ENCODE measurements at places on chromosomes 2 and 18.

DNA sequence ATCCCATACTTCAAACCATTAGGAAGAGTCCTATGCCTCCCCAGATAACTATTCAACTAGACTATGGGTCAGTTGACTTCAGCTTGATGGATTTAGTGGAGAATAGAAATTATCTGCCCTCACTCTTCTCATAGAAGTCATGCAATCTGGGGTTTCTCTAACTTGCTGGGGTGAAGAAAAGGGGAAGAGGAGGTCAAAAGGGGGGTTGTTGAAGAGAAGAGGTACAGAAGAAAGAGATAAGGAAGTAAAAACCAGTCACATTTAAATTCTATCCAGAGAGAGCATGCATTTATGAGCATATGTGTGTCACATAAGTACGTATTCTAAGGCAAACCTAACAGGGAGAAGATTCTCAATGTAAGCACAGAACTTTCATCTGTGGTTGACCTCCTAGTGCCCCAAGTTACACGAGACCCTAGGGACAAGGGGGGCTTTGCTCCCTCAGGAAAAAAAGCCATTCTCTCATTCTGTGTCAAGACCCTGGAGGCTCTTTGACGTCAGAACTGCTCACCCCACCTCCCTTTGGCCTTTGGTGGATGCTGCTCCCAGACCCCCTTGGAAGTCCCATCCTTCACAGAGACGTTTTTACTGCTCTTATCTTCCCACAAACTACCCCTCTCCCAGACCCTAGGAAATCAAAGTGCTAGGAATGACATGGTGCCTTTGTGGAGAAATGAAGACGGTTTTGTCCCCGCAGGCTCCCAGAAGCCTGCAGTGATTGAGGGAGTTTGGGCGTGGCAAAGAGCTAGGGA lies 236.8 kb upstream of the TNP1 start:
- DNase-seq: no peak

DNA sequence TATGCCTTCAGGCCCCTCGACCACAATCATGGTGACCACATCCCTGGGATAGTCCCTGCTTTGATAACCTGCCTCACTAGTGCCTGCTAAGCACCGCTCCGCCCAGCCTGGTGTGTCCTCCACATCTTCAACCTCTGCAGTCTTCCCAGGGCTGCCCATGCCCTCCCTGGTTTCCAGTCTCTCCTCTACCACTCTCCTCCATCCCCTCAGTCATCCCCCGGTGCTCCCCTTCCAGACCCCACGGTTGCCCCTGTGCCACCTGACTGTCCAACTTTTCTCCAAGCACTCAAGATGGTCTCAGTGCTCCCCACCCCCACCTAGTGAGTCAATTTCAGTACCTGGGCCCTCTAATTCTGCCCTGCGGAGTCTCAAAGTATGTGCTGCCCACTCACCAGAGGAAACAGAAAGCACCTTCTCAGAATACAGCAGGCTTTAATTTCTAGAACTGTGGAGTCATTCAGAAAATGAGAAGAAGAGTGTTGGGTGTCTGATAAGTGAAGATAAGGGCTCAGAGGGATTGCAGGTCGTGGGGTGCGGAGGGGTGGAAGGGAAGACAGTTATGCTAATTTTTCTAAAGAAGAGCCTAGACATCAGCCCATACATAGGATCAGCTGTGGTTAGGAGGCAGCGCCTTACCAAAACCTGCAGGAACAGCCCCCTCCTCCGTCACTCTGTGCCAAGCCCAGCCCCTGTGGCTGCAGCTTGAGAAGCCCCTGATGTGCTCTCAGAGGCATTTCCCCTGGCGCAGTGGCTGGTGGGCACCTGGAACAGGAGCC lies 53.6 kb upstream of the CAB39 start:
- peak; percentile 85 for DNase-seq

DNA sequence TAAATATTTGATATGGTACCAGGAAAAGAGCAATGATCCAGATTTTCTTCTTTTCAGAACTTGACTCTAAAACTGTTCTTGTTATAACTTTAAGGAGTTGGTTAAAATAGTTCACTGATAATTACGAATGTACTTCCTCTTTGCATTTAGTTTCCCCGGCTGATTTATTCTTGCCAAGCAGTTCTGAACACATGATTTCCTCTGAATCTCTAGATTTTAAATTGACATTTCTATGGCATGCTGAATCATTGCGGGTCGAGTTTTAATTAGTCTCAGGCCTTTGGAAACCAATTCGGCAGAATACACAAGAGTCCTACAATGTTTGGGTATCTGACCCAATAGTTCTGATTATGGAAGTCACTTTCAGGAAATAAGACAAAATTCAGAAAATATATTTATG lies 37.3 kb upstream of the DNAH7 start:
- DNase-seq: no peak

GRCh38 chr2:138359532-138359931 lies 142.0 kb upstream of the SPOPL start:
- no peak for DNase-seq

DNA sequence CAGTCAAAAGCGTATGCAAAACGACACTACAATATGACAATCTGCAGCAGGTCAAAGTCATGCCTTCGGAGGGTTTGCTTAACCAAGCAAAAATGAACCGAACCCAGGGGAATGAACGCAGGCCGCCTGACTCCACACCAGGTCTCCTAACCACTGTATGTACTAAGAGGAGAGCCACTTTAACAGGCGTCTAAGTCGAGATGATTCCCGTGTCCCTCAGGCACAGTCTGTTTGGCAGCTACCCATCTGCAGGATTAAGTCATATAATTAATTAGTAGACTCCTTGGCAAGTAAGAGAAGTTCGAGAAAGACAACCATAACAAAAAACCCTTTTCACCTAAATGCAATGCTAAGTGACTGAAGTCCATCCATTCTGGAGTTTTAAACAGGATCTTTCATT lies 15.2 kb downstream of the CYB5A start:
- no peak for DNase-seq

DNA sequence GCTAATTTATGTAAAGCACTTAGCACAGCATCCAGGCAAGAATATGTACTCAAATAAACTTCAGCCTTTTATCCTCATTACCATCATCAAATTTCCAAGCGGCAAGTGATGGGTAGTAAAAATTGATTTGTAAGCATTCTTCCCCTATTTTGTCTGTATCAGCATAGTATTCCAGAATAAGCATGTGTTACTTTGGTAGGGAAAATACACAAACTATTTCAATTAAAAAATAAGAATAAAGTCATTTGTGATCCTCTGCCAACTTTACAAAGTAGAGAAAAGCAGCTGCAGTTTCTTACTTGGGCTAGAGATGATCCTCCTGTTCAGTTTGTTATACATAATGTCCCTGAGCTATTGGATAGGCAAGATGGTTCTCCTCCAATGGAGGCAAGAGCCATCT lies 493.2 kb downstream of the ZEB2 start:
- no peak for DNase-seq

- no peak for DNase-seq
These were observed 131.5 kb upstream of the STON1 start for GRCh38 chr2:48398285-48399002.

DNA sequence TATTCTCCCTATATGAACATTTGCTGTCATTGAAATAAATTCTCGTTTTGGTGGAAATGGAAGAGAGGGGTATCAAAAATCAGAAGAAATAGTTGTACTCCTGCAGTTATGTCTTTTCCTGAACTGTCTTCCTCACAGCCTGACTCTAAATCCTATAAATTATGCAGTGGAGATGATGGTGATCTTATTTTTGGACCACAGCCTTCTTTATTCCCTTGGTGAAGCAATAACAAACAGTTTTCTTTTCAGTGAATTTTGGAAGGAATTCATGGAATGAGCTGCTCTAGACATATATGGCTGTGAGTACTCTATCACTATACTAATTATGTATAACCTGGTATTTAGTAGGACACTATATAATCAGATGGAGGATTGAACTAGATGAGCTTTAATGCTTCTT lies 1.7 kb upstream of the SLC25A12 start:
- no peak for DNase-seq

DNA sequence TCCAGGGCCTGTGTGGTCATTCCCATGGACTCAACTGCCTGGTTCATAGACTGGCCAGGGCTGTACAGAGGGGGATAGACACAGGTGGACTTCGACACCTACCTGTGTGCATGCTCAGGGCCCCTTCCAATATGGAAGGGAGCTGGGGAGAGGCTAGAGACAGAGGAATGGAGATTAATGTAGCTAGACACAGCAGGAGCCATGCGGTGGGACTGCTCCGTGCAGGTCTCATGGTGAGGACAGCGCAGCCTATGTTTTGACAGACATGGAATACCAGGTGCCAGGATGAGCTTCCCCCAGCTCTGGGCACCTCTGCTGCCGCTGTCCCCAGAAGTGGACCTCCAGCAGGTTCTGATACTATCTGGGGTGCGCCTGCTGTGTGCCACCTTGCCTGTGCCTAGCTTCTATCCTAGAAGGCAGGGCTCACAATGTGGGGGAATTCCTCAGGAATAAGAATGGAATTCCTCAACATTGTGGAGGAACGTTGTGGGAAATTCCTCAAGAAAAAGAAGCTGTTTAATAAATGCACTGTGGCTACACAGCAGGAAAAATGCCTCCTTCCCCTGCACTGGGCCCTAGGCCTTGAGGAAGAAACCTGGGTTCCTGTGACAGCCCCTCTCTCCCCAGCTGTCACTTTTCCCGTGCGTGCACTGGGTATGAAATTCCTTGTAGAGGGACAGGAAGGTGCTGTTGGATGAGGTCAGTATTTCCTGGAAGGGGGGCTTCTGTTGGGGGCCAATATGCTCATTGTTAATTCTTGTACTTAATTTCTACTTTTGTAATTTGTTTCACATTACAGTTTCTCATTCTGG lies 7.3 kb downstream of the IL1R1 start:
- no peak for DNase-seq
